Fibroblast of lung (primary cell): ENCODE measurements at places on chromosomes 3 and 15. TPM values are rescaled to one million over a fixed set of nuclear protein-coding genes. Genes with fewer than 3 reads are reported as not detected.

C3orf49 gene
- not detected in 2 replicates for total RNA-seq

NRROS gene
- total RNA-seq: under 0.01 and 0.33 TPM in 2 replicates

TGM5 gene
- total RNA-seq: under 0.01 TPM in 1 of 2 replicates, not detected in the other

DPH6 gene
- 12.8 and 13.5 TPM in 2 replicates for total RNA-seq

UTS2B gene
- 0.51 and 0.99 TPM in 2 replicates for total RNA-seq
